ENCODE measurements at places on chromosomes 5 and 9.

DNA sequence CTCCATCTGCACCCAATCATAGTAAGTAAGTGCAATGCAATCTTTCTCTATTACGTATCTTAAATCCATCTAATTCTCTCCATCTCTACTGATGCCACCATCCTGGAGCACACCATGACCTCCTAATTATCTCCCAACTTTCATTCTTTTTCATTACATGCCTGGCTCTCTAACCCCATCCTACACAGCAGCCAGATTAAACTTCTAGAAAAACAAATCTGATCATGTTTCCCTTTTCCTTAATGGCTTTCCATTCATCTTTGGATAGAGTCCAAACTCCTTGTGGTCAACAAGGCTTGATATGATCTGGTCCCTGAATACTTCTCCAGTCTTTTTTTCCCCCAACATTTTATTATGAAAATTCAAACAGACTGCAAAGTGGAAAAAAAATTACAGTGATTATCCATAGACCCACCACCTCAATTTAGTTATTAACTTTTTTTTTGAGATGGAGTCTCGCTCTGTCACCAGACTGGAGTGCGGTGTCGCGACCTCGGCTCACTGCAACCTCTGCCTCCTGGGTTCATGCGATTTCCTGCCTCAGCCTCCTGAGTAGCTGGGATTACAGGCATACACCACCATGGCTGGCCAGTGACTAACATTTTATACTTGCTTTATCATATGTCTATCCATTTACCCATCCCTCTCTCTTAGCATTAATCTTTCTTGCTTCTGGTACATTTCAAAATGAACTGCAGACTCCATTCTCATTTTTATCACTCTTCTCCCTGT lies 5.2 kb downstream of the PPP2R2B start:
- no peak for DNase-seq

DNA sequence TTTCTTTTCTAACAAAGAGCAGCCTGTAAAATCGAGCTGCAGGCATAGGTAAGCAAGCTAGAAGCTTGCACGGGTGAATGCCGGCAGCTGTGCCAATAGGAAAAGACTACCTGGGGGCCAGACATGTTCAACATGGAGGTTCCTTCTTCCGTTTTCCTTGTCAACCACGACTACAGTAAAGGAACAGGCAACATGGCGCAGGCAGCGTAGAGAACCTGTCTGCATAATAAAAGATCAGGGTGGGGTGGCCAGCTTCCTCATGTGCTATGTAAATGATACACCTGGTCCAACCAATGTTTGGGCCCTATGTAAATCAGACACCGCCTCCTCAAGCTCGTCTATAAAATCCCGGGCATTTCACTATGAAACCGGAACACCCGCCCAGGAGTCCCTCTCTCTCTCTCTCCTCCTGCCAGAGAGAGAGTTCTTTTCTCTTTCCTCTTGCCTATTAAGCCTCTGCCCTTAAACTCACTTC lies 103.8 kb upstream of the LIFR start:
- no peak for DNase-seq

GRCh38 chr9:15501179-15501578 lies 9.6 kb downstream of the PSIP1 start:
- no peak for DNase-seq

DNA sequence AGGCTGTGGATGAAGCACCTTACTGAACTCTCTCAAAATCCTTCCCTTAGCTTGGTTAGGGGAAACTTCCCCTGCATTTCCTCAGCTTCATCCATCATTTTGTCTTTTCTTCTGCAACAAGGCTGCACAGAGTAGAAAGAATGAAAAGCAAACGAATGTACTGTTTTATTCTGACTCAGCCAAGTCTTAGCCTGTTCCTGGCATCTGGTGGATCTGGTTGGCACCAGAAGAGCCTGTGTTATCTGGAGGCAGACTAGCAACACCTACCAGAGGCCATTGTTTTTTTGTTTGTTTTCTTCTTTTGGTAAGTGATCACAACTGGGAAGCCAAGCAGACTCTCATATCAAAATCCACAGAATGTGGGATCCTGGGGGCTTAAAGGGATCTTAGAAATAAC lies 200.7 kb downstream of the FANCC start:
- DNase-seq = no peak

- DNase-seq = no peak
These were observed 43.3 kb upstream of the TJP2 start for GRCh38 chr9:69130456-69131441.

DNA sequence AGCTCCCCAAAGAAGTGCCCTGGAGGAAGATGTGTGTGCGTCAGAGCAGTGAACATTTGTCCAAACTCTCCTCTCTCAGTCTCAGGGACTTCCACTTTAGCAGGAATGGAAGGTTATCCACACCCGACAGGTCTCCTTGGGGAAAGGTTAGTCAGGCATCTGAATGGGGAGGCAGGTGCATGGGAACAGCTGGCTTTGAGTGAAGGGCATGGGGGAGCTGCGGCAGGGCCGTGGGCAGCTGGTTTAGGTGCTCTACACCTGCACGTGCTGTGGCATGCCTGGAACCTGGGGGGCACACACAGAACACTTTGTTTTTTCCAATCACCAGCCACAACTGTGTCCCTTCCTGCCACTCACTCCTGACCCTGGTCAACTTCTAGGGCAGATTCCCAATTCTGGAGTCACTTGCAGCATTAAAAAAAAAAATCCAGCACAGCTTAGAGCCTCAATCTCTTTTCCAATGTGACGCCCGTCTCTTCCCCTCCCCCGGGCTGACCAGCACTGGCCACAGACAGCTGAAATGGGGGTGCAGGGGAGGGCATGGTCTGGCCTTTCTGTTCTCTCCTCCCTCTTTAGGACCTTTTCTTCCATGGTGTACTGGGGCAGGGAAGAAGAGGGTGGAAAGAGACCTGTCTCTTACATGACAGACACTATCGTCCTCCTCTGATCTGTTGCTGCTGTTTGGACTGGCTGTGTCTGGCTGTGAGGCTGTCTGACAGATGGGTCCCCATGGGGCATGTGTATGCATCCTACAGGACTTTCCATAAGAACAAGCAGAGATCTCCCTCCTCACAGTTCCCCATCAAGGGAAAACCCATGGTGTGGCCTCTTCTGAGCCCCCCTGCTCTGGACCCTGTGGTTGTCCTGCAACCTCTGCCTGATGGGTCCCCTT lies 9.5 kb upstream of the IL3 start:
- no peak for DNase-seq

GRCh38 chr5:66224274-66224673 lies 80.2 kb downstream of the SREK1 start:
- no peak for DNase-seq

DNA sequence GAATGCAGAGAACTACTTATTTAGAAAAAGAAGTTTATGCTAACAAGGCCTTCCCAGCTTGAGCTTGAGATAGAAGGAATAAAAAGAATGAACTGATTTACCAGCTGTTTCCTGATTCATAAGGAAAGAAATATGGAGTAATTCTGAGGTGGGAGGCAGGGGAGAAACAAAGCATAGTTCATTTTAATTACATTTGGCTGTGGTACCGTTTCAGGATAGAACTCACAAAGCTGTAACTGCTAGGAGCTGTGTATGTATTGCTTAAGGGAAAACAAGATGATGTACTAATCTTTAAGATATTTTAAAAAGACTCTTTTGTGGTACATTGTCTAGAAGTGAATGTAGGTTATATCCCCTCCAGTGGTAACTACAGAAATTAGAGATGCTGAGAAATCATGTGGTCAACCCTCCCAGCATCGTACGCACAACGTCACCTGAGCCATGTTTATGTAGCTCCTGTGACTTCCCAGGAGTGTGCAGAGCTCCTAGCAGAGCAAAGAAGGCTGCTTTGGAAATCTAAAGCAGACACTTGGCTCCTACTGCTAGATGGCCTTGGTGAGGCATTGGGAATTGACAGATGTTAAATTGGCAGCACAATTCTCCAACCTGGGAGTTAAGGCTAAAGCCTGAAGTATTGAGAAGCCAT lies 208.3 kb upstream of the VLDLR start:
- DNase-seq = no peak

DNA sequence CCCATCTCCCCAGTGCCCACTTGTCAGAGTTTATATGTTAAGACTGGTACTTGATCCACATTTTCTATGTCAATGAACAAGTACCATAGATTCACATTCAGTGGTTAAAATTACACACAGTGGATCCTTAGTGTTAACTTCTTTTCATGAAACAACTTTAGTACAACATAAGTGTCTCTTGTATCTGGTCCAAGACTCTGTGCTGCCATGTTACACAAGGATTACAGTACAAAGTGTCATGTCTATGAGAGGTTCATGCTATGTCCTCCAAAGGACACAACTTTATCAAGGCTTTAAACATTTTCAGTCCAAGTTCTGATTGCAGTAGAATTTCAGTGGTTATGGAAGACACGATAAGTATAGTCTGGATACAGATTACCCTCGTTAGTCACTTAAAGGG lies 13.3 kb upstream of the VLDLR start:
- DNase-seq = no peak

- DNase-seq = no peak
These were observed at the start of gene ADAMTS2 for GRCh38 chr5:179345433-179346321. Gene ADAMTS2 (minus strand): TSS chr5:179345461. CDS start chr5:179345328, 133 bp downstream.

GRCh38 chr9:350384-350783 lies 135.7 kb downstream of the DOCK8 start:
- no peak for DNase-seq

GRCh38 chr9:130197888-130198287 lies 25.7 kb downstream of the NCS1 start:
- no peak for DNase-seq

DNA sequence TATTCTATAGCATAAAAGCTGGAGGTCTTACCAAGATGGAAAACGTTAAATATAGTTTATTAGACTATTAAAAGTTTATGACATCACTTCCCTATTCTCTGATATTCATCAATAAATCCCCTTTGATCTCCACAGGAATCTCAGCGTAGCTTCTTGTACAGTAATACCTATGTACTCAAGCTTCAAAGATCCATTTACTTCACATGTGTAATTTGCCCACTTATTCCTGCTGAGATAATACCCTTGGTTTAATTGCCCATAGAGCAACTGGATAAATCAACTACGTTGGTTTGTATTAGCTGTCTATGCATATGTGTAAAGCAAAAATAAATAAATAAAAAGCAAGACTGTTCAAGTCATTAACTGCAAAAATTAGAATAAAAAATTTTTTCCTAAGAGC lies 219.7 kb downstream of the EFNA5 start:
- DNase-seq = no peak

DNA sequence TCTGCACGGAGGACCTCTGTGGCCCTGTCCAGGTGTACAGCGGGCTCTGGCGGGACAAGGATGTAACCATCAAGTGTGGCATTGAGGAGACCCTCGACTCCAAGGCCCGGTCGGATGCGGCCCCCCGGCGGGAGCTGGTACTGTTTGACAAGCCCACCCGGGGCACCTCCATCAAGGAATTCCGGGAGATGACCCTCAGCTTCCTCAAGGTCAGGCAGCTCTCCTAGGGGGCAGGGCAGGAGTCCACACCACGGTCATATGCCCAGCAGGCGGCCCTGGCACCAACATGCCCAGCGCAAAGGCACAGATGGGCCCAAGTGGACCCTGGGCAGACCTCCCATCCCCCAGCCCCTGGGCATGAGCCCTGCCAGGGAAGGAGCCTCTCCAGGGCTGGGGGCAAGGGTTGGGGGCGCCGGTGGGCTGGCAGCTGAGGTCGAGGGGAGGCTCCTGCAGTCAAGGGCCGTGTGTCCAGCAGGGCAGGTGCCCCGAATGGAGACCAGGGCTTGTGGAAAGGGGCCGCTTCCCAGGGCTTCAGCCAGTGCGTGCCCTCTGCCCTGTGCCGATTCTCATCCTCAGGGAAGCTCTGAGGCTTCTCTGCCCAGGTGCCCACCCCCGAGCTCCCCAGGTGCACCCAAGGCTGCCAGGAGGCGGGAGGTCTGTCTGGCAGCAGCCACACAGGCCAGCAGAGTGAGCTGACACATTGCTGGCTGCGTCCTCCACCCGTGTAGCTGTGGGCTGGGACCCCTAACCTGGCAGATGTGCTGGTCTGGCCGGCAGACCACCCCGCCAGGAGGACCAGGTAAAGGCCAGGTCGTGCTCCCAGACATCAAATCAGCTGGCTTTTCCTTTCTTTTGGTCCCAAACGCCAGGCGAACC lies 10.0 kb downstream of the DIPK1B start:
- no peak for DNase-seq

DNA sequence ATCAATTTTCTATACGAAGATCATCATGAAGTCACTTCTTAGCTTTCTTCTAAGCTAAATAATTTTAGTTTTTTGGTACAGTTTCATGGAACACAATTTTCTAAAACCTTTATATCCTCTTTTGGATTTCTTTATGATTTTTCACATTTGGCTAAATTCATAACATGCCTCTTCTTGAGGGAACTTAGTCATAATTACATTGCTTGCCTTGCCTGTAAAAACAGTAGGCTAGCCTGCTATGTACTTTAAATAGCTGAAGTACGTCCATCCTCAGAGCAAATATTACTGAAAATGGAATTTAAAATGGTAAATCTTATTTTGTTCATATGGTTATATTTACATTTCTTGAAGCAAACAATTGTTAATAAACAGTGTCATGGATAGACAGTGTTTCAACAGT lies 225.0 kb downstream of the VPS13A start:
- no peak for DNase-seq

DNA sequence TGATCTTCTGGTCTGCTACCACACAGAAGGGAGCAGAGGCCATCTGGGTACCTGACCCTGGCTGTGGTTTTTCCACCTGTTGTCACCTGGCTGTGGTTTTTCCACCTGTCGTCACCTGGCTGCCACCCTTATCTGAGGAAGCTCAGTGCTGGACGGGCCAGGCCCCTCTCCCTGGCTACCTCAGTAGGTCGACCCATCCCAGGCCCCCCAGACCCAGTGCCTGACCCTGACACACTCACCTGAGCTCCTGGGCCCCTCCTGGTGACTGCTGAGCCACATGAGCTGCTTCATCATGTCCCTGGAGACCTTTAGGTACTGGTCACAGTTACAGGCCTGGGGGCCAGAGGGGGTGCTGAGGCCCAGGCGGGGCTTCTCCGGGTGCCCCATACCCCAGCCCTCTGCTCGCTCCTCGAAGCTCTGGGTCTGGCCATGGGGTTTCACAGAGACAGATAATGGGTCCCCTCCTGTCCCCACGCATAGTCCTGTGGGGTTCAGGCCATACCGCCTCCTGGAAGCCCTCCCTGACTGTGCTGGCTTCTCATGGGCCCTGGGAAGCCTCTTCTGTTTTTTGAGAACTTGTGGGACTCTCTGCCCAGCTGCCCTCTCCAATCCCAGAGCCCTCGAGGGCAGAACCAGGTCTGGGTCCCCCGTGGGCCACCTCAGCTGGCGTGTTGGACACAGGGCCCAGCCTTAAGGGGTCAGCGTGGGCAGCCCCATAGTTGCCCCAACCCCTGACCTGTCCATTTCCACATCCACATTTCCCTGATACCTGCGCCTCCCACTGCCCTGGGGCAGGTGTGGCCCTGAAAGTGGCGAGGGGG lies 7.5 kb upstream of the NRARP start:
- DNase-seq = no peak

- no peak for DNase-seq
These were observed 457.5 kb downstream of the KIF4B start for GRCh38 chr5:155471027-155471426.

GRCh38 chr5:127064253-127064840 lies 9.0 kb downstream of the C5orf63 start:
- DNase-seq = no peak

- DNase-seq = no peak
These were observed 178.9 kb downstream of the SH3GL2 start for GRCh38 chr9:17757816-17758215.
